ENCODE measurements at places on chromosomes 12 and 14.

- DNase-seq: no peak
These were observed 8.6 kb upstream of the SSTR1 start for GRCh38 chr14:38199076-38199475.

GRCh38 chr12:19263672-19264071, 134.1 kb downstream of the PLEKHA5 start:
- DNase-seq: no peak

DNA sequence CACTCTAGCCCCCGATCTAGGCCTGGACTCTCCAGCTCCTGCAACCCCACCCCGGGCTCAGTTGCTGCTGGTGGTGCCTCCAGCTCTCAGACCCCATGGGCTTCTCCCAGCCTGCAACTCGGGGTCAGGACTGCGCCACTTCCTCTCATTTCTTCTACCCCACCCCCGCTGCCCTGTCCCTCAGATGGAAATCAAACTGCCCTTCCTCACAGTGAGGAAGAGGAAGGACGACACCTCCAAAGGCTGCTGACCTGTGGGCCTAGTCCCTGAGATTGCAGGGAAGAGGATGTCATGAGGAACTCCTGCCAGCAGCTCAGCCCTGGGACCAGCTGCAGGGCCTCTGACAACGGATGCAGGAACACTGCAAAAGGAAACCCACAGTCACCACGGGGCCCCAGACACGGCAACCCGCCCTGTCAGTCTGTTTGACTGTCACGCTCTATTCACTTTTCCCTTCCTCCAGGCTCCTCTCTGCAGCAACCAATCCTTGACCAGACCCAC, 29.3 kb upstream of the PNMA1 start:
- peak; percentile 39 for DNase-seq

DNA sequence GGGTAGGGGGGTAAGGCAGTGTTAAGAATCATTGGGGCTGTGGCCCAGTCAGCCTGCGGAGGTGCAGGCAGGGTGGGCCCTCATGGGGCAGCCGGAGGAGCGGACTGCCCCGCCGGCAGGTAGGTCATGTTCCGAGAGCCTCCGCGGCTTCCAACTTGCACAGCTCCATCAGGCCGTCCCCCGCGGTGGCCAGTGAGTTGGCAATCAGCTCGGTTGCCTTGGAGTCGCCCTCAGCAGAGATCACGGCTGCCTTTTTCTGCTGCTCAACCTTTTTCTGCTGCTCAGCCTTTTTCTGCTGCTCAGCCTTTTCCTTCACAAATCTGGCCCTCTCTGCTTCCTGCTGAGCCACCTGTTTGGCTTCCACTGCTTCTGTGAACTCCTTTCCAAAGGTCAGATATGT, 41.1 kb upstream of the CSRNP2 start:
- DNase-seq: no peak

DNA sequence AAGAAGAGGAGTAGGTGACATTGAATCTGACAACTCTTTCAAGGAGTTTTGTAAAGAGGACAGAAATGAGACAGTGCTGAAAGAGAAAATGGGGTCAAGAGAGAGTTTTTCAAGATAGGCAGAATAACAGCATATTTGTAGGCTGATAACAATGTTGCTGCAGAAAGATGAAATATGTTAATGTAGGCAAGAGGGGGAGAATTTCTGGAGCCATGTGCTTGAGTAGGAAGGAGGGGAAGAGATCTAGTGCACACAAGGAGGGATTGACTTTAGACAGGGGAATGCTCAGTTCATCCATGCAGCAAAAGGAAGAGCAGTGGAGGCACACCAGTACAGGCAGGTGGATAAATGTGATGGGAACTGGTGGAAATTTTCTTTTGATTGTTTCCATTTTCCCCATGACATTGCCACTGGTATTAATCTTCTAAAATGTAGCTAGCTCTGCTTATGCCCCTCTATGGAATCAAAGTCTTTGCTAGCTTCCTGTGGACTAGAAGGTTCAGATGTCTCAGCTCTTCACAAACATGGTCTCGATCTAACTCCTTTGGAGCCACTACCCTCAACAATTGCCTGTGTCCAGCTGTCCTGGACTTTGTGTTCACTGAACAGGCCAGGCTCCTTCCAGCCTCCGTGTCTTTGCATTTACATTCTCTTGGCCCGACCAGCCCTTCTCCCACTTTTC, 9.1 kb downstream of the PROX2 start:
- no peak for DNase-seq
